Activated T-cell treated with anti-CD3 and anti-CD28 coated beads for 1 hour (primary cell): ENCODE measurements at places on chromosomes 2 and 18.
A peak's percentile ranks its signal among the peaks of the same experiment; 100 is the strongest.

DNA sequence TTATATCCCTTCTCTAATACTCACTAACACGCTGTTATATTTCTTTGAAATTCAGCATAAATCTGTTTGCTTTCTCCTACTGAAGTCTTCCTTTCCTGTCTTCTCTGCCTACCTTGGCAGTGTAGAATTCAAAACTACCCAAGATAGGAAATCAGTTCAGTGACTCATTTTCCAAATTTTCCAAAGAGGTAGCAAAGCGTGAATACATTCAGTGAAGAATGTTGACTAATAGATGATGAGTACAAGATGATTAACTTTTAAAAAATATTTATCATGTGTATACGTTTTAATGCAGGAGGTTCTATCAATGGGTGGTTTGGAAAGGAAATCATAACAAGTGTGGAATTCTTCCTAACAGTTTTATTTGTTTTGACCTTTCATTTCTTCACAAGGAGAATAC, 201.9 kb upstream of the SLC8A1 start:
- DNase-seq: no peak

GRCh38 chr2:182447863-182448262, 21.0 kb upstream of the PDE1A start:
- no peak for DNase-seq

DNA sequence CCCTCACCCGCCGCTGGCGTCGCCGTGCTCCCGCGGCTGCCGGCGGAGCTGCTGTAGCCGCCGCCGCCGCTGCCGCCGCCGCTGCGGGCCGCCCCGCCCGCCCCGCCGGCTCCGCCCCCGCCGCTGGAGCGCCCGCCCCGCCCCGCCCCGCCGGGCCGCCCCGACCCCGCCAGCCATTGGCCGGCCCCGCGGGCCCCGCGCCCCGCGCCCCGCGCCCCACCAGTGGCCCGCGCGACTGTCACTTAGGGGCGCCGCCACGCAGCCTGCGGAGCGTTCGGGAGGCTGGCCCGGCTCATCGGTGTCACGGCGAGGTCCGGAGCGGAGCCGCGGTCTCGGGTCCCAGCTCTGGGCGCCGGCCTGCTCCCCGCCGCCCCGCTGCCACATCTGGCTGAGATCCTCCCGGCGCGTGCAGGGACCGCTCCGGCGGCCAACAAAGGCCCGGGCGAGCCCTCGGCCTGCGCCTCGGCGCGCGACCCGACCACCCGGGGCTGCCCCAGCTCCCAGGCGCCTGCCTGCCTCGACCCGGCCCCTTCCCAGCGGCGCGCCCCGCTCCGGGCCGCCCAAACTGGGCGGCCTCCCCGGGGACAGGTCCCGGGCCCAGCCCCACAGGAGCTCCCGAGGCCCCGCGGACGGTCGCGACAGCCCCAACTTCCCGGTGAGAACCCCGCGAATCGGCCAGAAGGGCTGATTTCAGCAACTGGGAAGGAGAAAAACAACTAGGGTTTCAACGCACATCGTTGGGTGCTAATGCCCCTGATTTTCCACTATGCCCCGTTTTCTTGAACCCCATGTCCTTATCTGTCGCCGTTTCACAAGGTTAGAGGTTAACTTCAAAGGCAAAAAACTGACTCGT, at the start of gene MGAT4A:
MGAT4A (minus strand) TSS at position 92 of the 853 bp plus-strand sequence. CDS start 4,800 bp downstream, outside the sequence.
- peak; percentile 67 for DNase-seq

- peak; percentile 40 for DNase-seq
Measured at GRCh38 chr2:219509780-219510511, 4.3 kb upstream of the ASIC4 start.

DNA sequence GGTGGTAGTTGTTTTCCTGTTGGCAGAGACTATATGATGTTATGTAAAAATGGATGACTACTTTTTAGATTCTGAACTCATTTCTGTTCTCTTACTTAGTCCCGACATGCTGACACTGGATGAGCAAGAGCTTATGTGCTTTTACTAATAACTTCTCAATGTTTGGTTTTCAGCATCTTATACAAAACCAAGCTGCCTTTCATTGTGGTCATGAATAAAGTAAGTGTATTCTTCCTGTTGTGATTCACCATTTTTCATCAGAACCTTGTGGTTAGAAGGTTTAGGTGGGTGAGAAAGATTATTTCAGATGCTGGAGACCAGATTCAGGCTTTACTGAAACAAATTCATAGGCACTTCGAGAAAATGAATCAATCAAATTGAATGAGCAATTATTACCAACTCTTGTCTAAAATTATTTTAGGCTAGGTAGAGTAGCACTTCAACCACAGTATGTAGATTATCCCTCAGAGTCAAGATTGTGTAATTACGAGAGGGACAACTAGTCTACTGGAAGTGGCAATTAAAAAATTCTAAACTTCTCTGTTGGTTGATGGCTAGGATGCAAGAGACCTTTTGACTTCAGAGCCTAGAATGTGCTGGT, 9.3 kb downstream of the GPN1 start:
- DNase-seq: no peak

- DNase-seq: no peak
Measured at GRCh38 chr2:222677981-222678380, 6.5 kb downstream of the MOGAT1 start.

DNA sequence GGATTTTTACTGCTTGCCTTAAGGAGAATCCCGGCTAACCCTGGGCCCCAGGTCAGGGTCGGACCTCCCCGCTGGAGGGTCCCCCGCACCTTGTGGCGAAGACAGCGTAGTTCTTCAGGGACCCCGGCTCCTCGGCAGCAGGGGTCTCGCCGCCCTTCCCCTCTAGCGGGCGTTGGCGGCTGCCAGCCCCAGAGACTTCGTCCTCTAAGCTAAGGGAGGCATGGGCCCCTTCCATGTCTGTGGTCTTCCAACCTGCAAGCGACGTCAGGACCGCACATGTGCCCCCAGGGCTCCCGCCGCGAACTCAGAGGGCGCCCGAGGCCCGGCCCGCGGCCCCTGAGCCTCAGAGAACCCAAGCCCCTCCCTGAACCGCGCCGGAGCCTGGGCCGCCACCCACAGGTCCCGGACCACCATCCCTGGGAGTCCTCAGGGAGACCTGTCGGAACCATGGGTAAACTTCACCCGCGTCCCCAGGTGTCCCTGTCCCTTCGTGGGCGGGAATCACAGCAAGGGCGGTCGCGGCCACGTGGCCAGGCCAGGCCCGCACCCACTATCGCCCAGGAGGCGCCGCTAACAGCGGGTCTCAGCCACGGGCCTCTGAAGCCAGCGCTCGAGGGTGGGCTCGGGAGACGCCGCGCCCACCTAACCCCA, 562 bp downstream of the ANKMY1 start:
- no peak for DNase-seq

GRCh38 chr18:58113337-58113736, 69.3 kb downstream of the NEDD4L start:
- no peak for DNase-seq
